ENCODE measurements at places on chromosomes 1 and 21.

DNA sequence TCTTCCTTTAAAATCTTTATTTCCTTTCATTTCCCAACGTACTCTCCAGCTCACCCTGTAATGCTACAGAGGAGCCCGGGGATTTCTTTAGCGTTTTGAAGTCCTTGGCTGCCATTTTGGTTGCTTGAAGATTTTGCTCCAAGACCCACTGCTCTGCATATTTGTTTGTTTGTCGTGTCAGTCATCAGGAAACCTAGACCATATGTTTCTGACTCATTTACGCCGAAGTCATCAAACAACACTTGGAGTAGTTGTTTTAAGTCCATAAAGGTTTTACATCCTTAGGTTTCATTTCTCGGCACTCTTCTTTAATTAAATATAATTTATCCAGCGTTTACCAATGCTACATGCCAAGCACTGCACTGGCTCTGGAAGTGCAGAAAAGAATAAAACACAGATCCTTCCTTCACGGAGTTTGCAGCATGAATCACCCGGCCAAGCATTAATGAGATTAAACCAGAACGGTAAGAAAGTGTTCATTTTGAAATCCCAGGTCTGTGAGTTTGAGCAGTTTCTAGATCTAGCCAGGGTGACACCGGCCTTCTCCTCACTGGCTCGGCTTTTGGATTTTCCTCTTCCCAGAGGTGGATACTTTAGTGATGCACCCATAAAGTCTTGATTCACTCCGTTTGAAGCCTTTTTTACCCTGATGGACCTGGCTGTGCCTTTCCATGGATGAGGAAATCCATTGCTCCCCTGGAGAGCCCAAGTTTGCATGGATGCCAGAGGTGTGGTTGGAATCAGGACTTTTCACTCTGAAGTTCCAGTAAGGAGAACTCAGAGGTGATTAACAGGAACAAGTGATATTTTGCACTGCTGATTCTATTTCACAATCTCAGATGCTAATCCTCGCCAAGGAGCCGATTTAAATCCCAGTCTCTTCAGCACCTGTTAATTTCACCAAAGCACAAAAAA is 109.3 kb downstream of the KAZN start:
- DNase-seq = no peak

DNA sequence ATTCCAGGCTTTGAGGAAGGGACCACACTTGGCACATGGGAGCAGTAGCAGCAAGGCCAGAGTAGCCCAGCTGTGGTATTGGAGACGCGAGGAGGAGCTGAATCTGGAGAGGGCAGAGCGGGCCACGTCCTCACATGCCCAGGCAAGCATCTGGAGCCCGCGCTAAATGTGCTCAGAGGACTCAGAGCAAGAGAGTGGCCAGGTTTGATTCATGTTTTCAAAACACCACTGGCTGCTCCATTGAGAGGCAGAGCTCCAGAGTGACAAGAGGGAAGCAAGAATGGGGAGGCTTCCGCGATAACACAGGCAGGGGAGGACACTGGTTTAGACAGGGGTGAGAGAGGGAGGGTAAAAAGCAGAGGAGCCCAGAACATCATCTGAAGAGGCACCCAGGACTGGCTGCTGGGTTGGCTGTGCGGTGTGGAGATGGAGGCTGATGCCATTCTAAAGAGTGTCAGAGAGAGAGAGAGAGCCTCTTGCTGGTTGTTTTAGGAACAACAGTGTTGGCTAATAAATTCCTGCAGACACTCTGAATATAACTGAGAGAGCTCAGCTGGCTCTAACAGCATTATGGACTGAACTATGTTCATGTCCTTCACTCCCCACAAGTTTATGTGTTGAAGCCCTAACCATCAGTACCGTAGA is 32.3 kb downstream of the RCAN1 start:
- no peak for DNase-seq

DNA sequence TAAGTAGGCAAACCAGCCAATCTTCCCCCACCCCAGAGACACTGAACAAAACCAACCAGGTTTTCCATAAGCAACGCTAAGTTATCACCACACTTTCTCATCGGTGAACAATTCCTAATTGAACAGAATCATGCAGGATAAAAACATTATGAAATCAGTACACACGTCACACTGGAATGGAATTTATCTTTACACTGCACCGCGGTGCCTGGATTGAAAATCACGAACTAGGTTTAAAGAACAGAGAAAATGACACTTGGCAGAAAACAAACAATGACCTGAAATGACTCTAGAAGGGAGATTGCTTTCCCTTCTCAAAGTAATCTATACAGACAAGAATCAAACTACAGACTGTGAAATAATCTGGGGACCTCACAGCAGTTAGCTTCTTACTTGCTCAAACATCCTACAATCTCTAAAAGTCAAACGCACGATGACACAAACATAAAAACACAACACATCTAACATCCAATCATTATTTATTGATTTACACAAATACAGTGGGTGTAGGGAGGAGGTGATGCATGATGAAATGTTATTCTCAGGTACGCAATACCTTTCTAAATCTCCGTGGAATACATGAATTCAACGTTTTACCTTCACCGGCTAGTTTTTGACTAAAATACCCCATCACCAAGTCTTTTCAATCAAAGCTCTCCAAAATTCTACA is 1.9 kb downstream of the EIF4G3 start:
- no peak for DNase-seq

GRCh38 chr1:232334246-232334645 is 295.7 kb downstream of the SIPA1L2 start:
- no peak for DNase-seq

DNA sequence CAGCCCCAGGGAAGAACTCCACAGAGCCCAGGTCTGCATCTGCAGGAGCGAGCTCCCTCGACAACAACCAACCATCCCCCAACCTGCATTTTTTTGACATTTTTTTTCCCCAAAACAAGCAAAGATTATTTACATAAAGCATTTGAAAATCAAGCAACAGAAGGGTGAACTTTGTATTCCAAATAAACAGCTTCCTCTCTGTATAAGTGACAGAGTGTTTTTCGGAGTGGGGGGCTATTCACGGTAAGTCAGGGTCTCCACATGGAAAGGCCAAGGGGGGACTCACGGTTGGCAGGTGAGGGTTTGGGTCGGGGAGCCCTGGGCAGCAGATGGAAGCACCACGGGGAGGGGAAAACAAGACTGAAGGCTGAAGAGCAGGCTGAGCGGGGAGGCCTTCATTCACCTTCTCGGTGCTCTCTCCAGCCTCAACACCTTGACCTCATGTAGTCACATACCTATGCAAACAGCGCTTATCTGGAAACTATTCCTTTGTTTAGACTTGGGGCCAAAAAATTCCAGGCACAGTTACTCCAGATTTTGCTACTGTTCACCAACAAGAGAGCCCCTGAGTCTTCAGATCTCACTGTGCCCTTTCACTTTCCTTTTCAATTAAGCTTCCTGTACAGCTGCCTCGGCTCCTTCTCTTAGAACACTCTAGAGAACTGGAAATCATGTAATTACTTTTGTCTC is 27.6 kb downstream of the C2CD2 start:
- DNase-seq = no peak

- DNase-seq = no peak
Measured at GRCh38 chr1:209134001-209134400, 449.5 kb upstream of the CAMK1G start.

GRCh38 chr1:53061859-53062707 is at the start of gene PODN:
Gene PODN, plus strand, starts transcription at chr1:53062213. Its CDS starts 7,643 bp downstream, at chr1:53069856.
- no peak for DNase-seq

DNA sequence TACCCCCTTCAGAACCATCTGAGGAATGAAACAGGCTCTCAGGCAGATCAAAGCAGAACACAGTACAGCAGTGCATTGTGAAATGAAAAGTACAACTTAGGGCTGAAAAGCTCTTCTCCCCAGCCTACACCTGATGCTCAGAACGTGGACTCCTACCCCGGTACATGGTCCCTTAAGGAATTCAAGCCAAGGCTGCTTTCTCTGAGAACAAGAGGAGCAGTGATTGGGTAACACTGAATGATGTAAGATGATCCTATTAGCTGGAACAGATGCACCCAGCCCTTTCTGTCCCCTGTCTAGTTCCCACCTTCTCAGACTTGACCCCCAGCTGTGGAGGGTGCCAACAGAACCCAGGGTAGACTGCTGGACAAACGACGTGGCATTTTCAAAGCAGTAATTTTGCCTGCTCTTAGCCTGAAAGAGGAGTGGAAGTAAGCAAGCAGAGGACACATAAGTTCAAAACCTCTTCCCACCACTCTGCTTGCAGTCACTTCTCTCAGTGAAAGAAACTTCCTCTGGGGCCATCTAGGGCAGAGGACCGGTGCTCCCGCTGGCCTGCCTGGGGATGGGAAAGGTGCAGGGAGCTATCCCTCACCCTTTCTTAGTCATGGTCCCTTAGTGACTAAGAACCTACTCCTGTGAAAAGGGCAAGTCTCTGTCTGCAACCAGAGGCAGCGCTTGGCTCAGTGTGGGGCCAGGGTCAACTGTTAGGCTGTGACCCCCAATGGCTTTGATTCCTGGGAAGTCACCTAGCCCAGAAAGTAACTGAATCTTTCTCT is 72.7 kb downstream of the TRABD2B start:
- no peak for DNase-seq

DNA sequence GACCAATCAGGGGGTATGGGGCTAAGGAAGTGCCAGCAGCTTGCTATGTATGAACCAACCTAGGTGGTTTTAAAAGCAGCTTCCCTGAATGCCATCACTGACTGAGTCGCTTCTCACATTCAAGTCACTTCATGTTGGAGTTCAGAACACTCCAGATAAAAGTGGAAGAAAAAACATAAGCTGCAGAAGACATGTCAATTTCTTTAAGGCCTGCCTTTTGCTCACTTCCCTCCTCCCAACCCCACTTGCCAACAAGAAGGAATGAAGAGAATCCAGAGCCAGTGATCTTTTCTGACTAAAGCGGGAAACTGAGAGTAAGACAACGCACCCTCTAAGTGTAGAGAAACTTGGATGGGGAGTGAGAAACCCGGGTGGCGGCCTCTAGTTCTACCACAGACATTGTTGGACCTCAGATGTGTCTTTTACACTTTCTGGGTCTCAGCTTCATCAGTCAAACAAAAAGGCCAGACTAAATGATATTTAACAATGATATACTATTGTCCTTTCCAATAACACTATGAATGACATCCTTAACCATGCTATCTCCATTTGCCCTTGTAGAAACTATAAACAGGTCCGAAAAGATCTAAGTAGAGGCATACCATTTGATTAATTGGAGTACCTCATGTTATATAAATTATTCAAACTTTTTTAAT is 54.1 kb downstream of the LUZP1 start:
- no peak for DNase-seq

DNA sequence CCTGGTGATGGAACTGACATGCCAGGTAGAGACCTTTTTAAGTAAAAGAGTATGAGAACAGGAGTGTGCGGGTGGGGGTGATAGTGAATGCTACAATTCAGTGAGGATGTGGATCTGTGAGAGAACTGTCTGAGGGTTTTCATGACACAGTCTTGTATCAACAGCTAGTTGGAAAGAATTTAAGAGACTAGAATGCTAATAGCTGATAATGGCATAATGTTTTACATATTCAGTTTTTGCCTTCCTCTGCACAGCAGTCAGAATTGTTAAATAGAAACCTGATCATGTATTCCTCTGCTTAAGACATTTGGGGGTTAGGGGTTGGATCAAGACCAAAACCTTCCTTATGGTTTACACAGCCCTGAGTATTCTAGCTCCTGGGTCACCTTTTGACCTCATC is 152.8 kb upstream of the ZRANB2 start:
- no peak for DNase-seq

DNA sequence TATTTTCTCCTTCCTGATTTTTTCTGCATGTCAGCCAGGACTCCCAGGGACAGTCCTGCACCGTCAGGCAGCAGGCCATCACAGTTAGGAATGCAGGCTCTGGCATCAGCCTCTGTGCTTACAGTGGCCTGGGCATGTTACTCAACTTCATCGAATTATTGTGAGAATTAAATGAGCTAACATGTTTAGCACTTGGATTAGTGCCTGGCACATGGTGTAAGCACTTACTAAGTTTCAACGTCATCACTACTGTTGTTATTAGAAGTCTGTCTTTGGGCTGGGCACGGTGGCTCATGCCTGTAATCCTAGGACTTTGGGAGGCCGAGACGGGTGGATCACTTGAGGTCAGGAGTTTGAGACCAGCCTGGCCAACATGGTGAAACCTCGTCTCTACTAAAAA is 45.1 kb downstream of the SCCPDH start:
- DNase-seq = no peak

DNA sequence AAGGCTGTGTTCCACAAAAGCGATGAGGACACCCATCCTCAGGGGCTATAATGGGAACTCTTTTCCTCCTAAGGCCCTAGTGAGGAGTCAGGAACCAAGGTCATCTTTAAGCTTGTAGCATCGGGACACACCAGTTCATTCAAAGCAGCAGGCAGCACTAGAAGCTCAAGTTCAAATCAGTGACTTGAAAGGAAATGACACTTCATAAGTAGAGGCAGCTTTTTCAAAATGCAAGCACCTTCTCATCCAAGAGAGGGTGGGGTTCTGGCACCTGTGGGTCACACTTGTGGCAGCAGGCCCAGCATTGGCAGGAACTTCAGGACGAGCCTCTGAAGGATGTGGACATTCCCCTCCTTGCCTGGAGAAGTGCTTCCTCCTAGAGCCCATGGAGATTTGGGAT is 496.3 kb downstream of the KIF26B start:
- DNase-seq = no peak

DNA sequence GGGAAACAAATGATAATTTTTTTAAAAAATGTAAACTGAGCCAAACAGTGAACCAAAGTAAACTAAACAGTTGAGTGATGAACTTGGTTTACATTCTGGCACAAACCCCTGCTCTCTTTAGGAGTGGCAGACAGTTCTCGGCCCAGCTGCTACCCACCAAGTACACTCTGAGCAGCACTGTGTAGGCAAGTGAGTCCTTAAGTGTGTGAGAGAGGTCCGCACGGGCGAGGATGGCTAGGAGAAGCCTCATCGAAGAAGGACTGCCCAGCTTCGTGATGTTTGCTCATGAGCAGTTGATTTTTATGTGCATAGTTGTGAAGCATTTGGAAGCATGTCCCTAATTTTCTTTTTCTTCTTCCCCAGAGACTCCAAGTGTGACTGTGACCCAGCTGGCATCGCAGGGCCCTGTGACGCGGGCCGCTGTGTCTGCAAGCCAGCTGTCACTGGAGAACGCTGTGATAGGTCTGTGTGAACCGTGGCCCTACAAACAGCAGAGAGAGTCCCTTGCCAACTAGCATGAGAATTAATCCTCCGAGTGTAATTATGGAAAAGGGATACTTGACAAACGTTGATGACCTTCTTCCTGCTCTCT is 32.1 kb downstream of the LAMC2 start:
- DNase-seq = no peak

DNA sequence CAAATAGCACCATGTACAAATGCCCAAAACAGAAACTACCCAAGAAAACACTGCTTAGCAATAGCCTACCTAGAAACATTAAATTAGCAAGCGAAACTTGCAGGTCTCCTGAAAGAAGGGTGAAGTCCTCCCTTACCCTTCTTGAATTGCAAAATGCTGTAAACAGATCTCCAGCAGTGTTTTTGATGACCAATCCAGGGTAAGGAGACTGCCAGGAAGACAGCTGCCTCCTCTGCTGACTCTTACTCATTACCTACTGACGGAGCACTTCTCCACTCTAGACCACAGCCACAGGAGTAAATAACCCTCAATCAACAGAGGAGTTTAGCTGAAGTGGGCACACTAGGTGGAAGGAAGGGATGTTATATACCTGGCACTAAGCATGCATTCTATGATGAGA is 32.2 kb upstream of the GADD45A start:
- no peak for DNase-seq

Data from stimulated activated CD4-positive, alpha-beta T cell treated with anti-CD3 and anti-CD28 coated beads, TNF-alpha, amount 100 ng/mL, for 4 hours (primary cell).